ENCODE measurements at places on chromosomes 1 and 21.

DNA sequence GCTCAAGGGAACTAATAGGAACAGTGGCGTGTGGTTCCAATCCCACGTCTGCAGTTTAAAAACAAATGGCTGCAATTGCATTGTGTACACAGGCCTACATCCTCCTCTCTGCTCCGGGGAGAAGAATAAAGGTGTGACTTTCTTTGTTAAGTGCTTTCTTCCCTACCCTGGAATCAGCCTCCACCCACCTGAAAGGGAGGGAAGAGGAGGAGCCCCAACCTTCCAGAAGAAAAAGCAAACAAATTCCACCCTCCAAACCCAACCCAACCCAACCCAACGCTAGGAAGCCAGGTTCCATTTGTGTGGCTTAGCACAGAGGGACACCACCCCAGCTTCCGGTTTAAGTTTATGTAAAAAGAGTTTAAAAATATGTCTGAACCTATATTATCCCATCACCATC is 11.8 kb upstream of the BACE2 start:
- DNase-seq = no peak

- no peak for DNase-seq
Measured at GRCh38 chr1:2969845-2970291, 51.4 kb upstream of the ACTRT2 start.

DNA sequence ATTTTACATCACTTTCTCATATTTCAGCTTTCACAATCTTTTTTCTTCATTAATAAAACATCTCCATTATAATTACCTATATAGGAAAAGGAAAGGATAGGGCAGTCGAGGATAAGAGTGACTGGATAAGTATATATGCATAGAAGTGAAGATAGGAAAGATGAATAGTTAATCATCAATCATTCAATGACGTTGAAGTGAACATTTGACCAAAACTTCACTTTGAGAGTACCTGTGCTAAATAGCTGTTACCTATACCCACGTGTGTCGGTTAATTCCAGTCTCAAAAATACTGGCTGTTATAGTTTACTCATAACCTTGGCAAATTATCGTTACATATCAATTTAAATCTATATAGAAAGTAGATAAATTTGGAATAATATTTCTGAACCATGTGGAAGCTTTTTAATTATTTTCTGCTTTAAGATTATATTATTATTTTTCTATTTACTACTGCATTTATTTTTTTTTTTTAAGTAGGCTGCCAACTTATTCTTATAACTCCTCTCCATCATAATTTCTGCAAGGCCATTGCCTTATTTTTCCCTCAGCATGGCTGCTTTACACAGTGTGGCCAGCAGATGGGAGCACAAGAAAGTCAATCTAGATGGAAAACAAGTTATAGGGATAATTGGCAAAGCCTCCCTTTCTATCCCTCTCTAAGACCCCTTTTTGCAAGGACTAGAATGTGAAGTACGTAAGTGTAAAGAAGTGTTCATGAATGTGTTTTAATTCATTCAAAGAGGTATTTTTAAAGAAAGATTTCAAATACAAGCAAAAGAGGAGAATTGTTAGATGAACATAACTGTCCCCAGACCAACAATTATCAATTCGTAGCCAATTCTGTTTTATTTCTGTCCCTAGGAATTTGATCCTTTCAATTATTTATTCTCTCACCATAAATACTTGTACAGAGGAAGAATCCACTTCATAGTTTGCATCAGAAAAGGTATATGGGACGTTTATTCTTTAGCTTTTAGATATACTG is 290.4 kb downstream of the KCNT2 start:
- DNase-seq = peak; percentile 61

DNA sequence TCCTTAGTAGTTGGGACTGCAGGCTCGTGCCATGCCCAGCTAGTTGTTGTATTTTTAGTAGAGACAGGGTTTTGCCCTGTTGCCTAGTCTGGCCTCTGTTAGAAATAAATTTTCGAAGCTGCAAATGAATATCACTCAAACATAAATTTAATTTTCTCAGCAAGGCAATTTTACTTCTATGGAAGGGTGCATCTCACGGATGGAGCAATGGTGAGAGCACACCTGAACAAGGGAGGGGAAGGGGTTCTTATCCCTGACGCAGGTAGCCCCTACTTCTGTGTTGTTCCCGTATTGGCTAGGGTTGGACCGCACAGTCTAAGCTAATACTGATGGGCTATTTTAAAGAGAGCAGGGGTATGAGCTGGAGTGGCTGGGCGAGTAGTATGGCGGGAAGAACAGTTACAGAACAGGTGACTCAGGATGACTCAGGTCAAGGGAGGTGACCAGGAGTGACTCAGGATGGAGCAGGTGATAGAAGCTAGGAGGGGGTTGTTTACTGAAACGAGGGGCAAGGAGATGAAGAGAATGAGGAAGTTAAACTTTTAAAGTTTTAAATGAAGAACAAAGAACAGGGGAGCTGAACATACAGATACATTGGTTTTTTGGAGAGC is 7.5 kb downstream of the MDM4 start:
- DNase-seq = no peak

DNA sequence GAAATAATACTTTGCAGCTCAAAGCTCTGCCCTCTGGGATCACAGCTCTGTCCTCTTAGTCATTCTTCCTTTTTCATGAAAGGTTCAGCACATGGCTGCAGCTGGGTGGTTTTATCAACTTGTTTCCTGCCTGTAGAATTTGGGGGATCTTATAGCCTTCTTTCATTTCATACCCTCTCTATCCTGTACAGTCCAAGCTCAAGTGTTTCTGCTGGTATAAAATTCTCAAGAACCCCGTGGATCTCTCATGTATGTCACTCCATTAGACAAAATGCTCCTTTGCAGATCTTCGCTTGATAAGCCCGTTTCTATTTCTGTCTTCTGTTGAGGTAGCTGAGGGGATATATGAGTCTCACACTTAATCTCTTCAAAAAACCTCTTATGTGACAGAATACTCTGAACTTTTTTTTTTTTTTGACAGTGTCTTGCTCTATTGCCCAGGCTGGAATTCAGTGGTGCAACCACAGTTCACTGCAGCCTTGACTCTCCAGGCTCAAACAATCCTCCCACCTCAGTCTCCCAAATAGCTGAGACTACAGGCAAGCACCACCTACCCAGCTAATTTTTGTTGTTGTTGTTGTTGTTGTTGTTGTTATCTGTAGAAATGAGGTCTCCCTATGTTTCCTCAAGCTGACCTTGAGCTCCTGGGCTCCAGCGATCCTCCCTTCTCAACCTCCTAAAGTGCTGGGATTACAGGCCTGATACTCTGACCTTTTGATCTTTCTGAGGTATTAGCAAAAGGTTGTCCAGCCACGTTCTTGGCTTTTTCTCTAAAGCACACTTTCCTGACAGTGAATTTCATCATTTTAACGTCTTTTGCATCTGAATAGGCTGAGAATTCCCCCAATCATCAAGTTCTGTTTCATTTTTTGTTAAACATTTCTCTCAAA is 24.6 kb upstream of the COL9A2 start:
- no peak for DNase-seq

DNA sequence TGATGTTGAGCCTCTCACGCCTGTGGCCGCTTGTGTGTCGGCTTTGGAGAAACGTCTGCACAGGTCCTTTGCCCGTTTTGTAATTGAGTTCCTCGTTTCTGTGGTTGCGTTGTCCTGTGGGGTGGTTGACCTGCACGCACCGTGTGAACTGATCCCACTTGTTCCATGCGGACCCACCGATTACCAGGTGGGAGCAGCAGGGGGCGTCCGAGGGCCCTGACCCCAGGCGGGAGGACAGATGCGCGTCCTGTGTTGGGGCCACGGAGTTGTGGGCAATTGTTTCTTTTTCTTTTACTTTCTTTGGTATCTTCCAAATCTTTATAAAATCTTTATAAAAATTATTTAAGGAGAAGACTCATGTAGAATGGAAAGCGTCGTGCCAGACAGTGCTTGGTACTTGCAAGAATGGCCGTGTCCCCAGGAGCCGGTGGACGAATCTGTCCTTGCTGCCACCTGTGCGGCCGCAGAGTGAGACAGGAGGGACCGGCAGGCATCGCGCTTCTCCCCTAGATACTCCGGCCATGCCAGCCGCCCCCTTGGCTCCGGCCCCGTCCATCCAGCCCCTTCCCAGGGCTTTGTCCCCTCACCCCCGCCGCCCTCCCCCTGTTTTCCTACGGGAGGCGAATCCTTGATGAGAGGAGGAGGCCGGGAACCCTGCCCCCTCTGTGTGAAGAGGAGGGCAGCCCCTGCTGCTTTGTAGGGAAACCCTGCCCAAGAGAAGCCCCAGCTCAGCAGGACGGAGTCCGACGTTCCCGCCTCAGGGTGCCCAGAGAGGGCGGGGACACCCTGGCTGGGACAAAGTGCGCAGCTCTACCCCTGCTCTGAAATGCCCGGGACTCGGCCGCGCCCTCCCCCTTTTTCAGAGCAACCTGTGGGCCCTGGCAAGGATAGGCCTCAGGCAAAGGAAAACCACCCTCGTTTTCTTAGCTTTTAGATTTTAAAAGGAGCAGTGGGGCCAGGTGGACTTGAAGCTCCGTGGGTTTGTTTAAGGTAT is 41.7 kb downstream of the PRKCZ start:
- DNase-seq = no peak

GRCh38 chr21:26093122-26093521 is 77.4 kb downstream of the APP start:
- DNase-seq = no peak

DNA sequence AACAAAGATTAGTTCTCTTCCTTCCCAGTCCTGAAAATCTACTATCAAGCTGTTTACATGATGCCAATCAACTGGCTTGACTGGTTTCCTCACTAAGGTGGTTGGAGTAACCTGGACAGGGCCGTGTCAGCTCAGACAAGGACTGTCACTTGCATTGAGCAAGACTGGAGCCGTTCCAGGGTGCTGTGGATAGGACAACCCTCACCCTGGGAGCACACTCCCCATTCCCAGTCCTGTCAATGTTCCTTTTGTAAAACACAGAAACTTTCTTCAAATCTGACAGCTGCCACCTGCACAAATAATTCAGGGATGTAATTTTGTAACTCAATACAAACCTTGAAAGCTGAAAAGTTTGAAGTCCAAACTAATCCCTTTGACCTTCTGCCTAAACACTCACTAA is 31.4 kb downstream of the PLPP3 start:
- DNase-seq = no peak

DNA sequence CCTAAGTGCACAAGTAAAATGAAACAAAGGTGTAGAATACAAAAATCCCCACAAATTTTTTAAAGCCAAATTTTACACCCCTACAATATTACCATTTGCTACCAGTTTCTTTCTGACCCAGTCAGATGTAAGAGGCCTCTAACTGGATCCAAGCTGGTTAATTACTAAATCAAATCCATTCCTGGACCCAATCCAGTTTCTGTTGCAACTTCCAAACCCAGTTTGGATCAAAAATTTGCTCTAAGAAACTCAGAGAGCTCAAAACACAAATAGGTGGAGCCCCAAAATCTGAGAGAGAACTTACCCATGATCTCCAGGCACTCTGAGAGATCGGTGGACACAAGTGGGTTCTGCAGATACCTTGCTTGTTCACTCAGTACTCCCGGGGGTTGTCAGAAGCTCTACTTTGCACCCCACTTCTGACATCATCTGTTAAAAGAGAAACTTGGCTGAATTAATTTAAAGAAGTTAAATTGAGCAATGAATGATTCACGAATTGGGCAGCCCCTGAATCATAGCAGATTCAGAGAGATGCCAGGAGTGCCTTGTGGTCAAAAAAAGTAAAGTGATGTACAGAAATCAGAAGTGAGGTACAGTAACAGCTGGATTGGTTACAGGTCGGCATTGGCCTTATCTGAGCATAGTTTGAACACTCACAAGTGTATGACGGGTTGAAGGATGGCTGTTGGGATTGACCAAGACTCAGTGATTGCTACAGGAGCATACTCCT is 448.0 kb downstream of the KCNT2 start:
- DNase-seq = no peak

Data from NCI-H460 (cell line).